ENCODE measurements at places on chromosomes 2 and 18. TPM values are rescaled to one million over a fixed set of nuclear protein-coding genes. Genes with fewer than 3 reads are reported as not detected.

The RAB17 gene
- 0.30 TPM for total RNA-seq

The FAP gene
- 31.9 TPM for total RNA-seq

The COL4A4 gene
- 0.89 TPM for total RNA-seq

The DQX1 gene
- total RNA-seq, result not detected

The GTF2A1L gene
- not detected for total RNA-seq

The MLPH gene
- total RNA-seq, result 50.7 TPM

The KRTCAP3 gene
- not detected for total RNA-seq

The CDH19 gene
- not detected for total RNA-seq

The TUBA3D gene
- not detected for total RNA-seq

The AKAIN1 gene
- not detected for total RNA-seq

The MAL gene
- total RNA-seq, result 11.3 TPM

The LYPD6 gene
- 11.3 TPM for total RNA-seq

The SCG2 gene
- total RNA-seq, result 18.0 TPM

The CHST9 gene
- total RNA-seq, result not detected

The ASPRV1 gene
- total RNA-seq, result 0.15 TPM

The FAM110C gene
- total RNA-seq, result not detected

The GYPC gene
- 4.1 TPM for total RNA-seq

The RBKS gene
- total RNA-seq, result 4.9 TPM

The SAG gene
- not detected for total RNA-seq

The METTL21A gene
- total RNA-seq, result 32.6 TPM

The DYSF gene
- total RNA-seq, result 0.81 TPM

The CACNB4 gene
- 0.12 TPM for total RNA-seq

The TMEM247 gene
- total RNA-seq, result not detected

Data from M059J (cell line).